Naive thymus-derived CD8-positive, alpha-beta T cell (primary cell): ENCODE measurements at places on chromosomes 6 and 20. TPM values are rescaled to one million over a fixed set of nuclear protein-coding genes. Genes with fewer than 3 reads are reported as not detected.

DNA sequence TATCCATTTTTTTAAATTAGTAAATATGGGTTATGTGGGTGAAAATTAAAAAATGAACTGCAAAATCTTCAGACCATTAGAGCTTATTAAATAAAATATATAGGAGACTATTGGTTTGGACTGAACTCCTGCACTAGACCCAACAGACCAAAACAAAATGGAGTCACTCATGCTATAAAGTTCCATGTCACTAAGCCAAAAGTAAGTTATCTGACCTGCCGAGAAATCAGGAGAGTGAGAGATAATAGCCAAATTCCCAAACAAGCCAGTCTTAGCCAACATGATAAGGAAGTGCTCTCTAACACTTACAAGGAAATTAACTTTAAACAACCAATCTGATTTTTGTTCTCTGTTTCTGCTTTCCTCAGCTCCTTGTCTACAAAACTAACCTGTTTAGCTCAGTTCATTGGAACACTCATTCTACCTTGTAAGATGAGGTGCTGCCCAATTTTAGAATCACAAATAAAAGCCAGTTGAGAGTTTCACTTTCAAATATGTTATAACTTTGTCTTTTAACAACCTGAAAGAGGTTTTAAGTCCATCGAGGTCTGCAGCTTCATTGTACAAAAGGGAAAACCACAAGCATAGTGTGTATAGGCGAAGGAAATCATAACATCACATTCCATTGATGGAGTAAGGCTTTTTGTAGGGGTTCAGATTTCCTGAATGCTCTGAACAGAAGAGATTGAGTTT, 220.5 kb downstream of the TENT5A start:
- H3K4me1 ChIP-seq = no peaks in the 10 kb centered on the region
- H3K36me3 ChIP-seq = no peaks in the 10 kb centered on the region
- H3K4me3 ChIP-seq = no peak overlapping the region
- no peak overlapping the region for H3K27ac ChIP-seq

GRCh38 chr20:2798814-2799213, 1.6 kb downstream of the CPXM1 start:
- peak overlapping the region; percentile 86 for H3K4me3 ChIP-seq
- peaks cover 27% of the 10 kb centered on the region for H3K4me1 ChIP-seq
- H3K36me3 ChIP-seq = no peaks in the 10 kb centered on the region
- no peak for DNase-seq

- H3K27ac ChIP-seq = no peak overlapping the region
- no peaks in the 10 kb centered on the region for H3K27me3 ChIP-seq
- H3K36me3 ChIP-seq = peaks cover 32% of the 10 kb centered on the region
- no peaks in the 10 kb centered on the region for H3K4me1 ChIP-seq
- DNase-seq = no peak
- no peak overlapping the region for H3K4me3 ChIP-seq
Observed at GRCh38 chr6:143183666-143184065, 123.0 kb downstream of the AIG1 start.

DNA sequence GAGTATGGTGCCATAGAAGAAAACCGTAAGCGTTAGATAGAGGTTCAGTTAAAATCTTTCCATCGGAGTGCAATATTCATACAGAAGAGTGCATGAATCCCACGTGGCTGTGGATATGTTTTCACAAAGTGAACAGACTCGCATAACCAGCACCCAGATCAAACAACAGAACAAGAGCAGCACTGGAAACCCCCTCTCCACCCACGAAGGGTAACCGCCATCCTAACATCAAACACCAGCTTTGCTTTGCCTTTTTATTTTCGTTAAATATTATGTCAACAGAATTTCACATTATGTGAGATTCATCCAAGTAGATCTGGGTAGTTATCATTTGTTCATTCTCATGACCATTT, 4.7 kb downstream of the GTSF1L start:
- H3K27ac ChIP-seq = peak overlapping the region; percentile 78
- peak; percentile 72 for DNase-seq
- H3K4me3 ChIP-seq = peak overlapping the region; percentile 78
- H3K36me3 ChIP-seq = no peaks in the 10 kb centered on the region
- H3K4me1 ChIP-seq = peaks cover 82% of the 10 kb centered on the region
- no peaks in the 10 kb centered on the region for H3K27me3 ChIP-seq

DNA sequence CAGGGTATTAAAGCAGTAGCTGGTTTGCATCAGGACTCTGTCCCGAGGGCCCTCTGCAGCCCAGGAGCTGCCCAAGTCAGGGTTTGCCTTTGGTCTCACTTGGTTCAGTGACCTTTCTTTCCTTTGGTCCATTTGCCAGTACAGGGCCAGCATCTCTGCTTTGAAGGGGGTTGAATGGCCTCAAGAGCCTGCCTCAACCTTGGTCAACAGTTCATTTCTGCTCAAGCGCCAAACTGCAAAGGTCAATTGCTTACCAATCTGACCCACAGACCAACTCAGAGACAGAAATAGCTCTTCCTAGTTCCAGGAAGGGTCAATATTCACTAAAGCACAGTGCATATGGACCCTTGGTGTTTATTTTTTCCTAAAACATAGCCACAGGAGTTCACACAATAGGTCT, 19.4 kb downstream of the VIP start:
- no peaks in the 10 kb centered on the region for H3K4me1 ChIP-seq
- no peak overlapping the region for H3K27ac ChIP-seq
- no peaks in the 10 kb centered on the region for H3K36me3 ChIP-seq
- no peak for DNase-seq
- H3K27me3 ChIP-seq = no peaks in the 10 kb centered on the region

The CCN6 gene
- not detected for total RNA-seq

DNA sequence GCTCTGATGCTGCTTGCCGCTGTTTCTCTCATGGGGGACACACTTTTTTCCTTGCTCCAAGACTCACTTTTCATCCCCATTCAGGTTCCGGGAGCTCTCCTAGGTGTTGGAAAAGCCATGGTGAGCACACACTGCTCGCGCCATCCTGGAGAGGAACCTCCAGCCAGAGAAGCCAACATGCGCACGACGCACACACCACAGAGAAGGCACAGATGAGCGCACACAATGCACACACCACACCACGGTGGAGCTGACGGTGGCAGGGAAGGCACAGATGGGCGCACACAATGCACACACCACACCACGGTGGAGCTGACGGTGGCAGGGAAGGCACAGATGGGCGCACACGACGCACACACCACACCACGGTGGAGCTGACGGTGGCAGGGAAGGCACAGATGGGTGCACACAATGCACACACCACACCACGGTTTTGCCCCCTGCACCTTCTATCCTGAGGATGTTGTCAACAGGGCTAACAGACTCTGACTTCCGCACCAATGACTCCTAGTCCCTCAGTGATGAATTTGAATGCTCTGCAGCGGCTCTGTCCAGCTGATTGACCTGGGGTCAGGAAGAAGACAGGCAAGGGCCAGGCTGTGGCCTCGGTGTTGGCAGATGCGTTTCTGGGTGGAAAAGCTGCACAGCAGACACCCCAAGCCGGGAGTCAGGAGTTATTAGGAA, 154.7 kb downstream of the ERMARD start:
- no peaks in the 10 kb centered on the region for H3K36me3 ChIP-seq
- H3K27me3 ChIP-seq = peaks cover 4% of the 10 kb centered on the region
- no peak overlapping the region for H3K4me3 ChIP-seq
- no peak overlapping the region for H3K27ac ChIP-seq
- DNase-seq = no peak

DNA sequence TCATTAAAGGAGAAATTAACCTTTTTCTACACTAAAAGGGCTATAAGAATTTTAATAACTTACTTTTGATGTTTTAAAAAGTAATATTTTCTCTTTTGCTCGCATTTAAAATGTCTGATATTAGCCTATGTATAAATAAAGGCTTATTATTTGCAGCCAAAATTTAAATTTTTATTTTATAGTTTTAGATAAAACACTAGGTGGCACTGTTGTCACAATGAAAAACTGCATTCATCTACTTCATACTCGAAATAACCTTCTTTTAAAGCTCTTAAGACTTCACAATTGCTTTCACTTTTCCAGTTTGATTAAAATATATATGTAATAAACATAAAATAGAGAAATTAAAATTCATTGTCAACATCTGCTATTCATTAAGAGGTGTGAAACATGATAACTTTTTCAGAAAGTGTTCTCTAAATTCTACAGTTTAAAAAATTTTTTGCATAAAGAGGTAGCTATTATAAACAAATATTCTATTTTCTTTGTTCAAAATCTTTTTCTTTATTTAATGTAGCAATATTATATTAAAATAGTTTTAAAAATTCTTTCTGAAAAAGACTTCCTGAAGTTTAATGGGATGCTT, 78.8 kb upstream of the DEFB112 start:
- H3K36me3 ChIP-seq = no peaks in the 10 kb centered on the region
- H3K4me3 ChIP-seq = no peak overlapping the region
- peak; percentile 0 for DNase-seq
- no peaks in the 10 kb centered on the region for H3K27me3 ChIP-seq
- H3K4me1 ChIP-seq = no peaks in the 10 kb centered on the region

The EPB41L1 gene
- 0.36 TPM for total RNA-seq

- no peak overlapping the region for H3K27ac ChIP-seq
- H3K27me3 ChIP-seq = peaks cover 15% of the 10 kb centered on the region
- H3K4me3 ChIP-seq = no peak overlapping the region
- no peak for DNase-seq
- no peaks in the 10 kb centered on the region for H3K4me1 ChIP-seq
Observed at GRCh38 chr6:13941902-13942301, 17.1 kb downstream of the RNF182 start.

- peak overlapping the region; percentile 20 for H3K27ac ChIP-seq
- peaks cover under 1% of the 10 kb centered on the region for H3K36me3 ChIP-seq
- peaks cover 2% of the 10 kb centered on the region for H3K4me1 ChIP-seq
- no peak overlapping the region for H3K4me3 ChIP-seq
- no peaks in the 10 kb centered on the region for H3K27me3 ChIP-seq
Observed at GRCh38 chr20:20609522-20609921, 102.9 kb downstream of the RALGAPA2 start.

DNA sequence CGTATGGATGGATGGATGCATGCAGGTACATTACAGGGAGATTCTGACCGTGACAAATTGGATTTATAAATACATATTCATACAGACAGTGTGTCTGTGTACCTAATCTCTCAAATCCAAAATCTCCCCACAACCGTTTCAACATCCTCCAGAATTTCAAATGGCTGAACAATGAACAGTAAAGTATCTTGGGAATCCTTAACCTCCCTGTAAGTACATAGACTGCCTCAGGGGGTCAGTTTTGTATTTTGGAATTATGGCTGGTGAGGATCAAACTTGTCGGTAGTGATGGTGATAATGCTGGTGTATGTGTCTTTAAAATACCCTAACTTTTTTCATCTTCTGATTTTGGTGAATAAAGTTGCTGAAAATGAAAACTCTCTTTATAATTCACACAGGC, 246.2 kb downstream of the FOXC1 start:
- no peak overlapping the region for H3K27ac ChIP-seq
- no peaks in the 10 kb centered on the region for H3K36me3 ChIP-seq
- H3K4me1 ChIP-seq = no peaks in the 10 kb centered on the region
- H3K27me3 ChIP-seq = no peaks in the 10 kb centered on the region

- H3K27ac ChIP-seq = no peak overlapping the region
- peaks cover 6% of the 10 kb centered on the region for H3K36me3 ChIP-seq
- H3K27me3 ChIP-seq = peaks cover 85% of the 10 kb centered on the region
- H3K4me1 ChIP-seq = peaks cover 7% of the 10 kb centered on the region
Observed at GRCh38 chr6:28218312-28219248, 6.5 kb upstream of the ZSCAN9 start.

The TRIM15 gene
- not detected for total RNA-seq

The NOL4L gene
- 65.7 TPM for total RNA-seq

DNA sequence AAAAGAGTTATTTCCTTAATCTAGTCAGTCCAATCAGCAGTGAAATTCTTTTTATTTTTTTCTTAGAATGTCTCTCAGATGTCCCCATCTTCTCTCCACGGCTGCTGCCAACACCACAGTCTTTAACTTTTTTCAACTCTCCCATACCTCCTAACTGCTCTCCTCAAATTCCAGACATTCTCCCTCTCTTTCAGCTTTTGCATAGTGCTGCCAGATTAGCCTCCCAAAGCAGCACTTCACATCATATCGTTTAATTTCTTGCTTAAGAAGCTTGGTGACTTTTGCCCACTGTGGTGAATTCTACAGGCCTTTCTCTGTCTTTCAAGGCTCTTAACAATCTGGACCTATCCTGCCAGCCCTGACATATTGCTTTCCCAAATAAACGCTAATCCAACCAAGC, 233.4 kb downstream of the UST start:
- no peaks in the 10 kb centered on the region for H3K36me3 ChIP-seq
- no peak for DNase-seq
- no peak overlapping the region for H3K4me3 ChIP-seq
- peaks cover 2% of the 10 kb centered on the region for H3K4me1 ChIP-seq

- H3K36me3 ChIP-seq = no peaks in the 10 kb centered on the region
- H3K4me1 ChIP-seq = no peaks in the 10 kb centered on the region
- no peak overlapping the region for H3K27ac ChIP-seq
- H3K4me3 ChIP-seq = no peak overlapping the region
Observed at GRCh38 chr20:47466704-47467459, 34.8 kb upstream of the NCOA3 start.

- no peaks in the 10 kb centered on the region for H3K36me3 ChIP-seq
- peaks cover 39% of the 10 kb centered on the region for H3K4me1 ChIP-seq
- no peaks in the 10 kb centered on the region for H3K27me3 ChIP-seq
- peak overlapping the region; percentile 94 for H3K27ac ChIP-seq
- H3K4me3 ChIP-seq = peak overlapping the region; percentile 93
Observed at GRCh38 chr6:25279748-25280343, 672 bp downstream of the CARMIL1 start.

DNA sequence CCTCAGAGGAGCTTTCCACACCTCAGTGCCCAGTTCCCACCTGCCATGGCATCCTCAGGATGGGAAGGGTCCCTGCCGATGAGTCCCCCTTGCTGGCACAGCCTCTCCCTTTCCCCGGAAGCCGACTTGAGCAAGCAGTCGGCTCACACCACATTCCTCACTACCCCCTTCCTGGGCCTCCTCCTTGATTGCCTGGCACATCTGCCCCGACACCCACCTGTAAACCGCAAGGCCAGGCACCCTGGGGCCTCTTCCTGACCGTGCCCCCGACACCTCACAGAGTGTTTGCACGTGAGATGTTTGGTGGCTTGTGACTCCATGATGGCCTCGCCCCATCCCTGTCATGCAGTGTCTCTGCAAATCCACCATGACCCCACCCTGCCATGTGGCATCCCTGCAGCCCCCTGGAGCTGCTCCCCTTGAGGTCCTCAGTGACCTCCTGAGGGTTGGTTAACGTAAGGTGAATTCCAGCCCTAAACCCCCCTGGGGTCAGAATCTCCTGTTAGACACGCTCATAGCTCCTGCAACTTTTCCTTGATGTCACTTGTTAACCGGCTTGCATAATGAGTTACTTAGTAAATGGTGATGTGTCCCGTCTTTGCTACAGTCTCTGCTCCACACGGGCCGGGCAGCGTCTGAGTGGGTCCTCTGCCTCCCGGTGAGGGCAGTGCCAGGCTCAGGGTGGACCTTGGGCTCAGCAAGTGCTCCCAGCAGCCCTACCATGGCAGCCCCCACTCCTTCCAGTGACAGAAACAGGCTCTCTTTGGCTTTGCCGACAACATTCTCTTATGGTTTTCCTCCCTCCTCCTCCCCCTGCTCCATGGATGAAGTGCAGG, 115.9 kb upstream of the FRMD1 start:
- no peak for DNase-seq
- H3K36me3 ChIP-seq = no peaks in the 10 kb centered on the region
- no peak overlapping the region for H3K4me3 ChIP-seq
- H3K4me1 ChIP-seq = no peaks in the 10 kb centered on the region
- H3K27me3 ChIP-seq = peaks cover 30% of the 10 kb centered on the region
